ENCODE measurements at places on chromosomes 4 and X.

DNA sequence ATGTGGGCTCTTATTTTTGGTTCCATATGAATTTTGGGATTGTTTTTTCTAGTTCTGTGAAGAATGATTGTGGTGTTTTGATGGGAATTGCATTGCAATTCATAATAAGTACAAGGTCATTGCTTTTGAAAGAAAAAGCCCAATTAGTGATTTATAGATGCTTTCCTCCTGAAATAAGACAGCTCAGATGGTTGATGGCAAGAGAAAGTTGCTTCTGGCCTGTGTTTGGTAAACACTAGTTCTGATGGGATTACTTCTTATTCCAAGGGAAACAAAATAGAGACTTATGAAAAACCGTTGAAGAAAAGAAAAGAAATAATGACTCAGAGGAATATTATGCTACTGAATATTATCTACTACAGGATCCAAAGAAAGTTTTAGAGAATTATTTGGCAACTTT is 144.9 kb downstream of the SPANXA1 start:
- H3K27me3 ChIP-seq = no peaks in the 10 kb centered on the region
- H3K27ac ChIP-seq = no peak overlapping the region

DNA sequence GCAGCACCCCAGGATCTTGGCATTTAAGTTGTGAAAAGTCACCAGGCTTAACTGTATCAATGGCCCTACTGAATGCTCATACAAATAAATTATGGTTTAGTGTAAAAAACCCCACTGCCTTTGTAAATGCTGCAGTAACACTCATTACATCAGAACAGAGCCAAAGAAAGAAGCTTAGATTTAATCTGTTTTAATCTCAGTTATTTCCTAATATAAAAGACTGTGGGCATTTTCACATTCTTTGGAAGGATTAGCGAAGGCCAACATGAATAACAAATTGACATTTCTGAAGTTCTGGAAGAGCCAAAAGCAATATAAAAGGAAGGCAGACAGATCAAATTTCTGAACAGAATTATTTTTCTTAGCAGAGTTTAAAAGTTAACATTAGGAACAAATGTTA is 140.0 kb upstream of the HCCS start:
- no peaks in the 10 kb centered on the region for H3K36me3 ChIP-seq
- H3K27me3 ChIP-seq = no peaks in the 10 kb centered on the region
- no peak overlapping the region for H3K27ac ChIP-seq
- no peak for DNase-seq

- no peak for DNase-seq
- H3K4me1 ChIP-seq = no peaks in the 10 kb centered on the region
- H3K36me3 ChIP-seq = no peaks in the 10 kb centered on the region
Observed at GRCh38 chr4:153183146-153183545, 21.1 kb upstream of the TRIM2 start.

DNA sequence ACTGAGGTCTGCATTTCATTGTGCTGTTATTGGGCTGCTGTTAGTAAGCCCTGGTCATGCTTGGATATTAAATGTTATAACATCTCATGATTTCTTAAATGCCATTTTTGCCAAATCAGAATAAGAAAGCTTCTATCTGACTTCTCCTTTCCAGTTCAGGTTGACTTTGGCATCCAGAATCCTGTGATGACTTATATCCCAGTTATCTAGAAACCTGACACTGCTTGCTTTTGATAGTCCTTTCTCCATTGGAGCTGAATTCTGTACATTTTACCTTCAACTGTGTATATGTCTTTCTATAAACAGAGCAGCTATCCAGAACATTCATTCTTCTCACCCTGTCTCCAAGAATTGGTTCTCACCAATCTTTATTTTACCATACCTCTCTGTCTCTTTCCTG is 257.7 kb upstream of the GNPDA2 start:
- no peaks in the 10 kb centered on the region for H3K27me3 ChIP-seq
- H3K27ac ChIP-seq = no peak overlapping the region
- DNase-seq = no peak
- no peaks in the 10 kb centered on the region for H3K36me3 ChIP-seq

GRCh38 chr4:107548211-107548905 is 171.7 kb downstream of the PAPSS1 start:
- no peak overlapping the region for H3K4me3 ChIP-seq
- no peak for DNase-seq
- no peak overlapping the region for H3K27ac ChIP-seq
- H3K4me1 ChIP-seq = no peaks in the 10 kb centered on the region
- H3K36me3 ChIP-seq = no peaks in the 10 kb centered on the region

GRCh38 chr4:31041385-31041784 is 321.2 kb downstream of the PCDH7 start:
- peaks cover 5% of the 10 kb centered on the region for H3K4me1 ChIP-seq
- no peak overlapping the region for H3K27ac ChIP-seq
- no peaks in the 10 kb centered on the region for H3K36me3 ChIP-seq

GRCh38 chr4:81549984-81550383 is 78.3 kb upstream of the RASGEF1B start:
- H3K27ac ChIP-seq = no peak overlapping the region
- no peaks in the 10 kb centered on the region for H3K27me3 ChIP-seq
- DNase-seq = no peak
- no peaks in the 10 kb centered on the region for H3K36me3 ChIP-seq
- no peak overlapping the region for H3K4me3 ChIP-seq
- H3K4me1 ChIP-seq = no peaks in the 10 kb centered on the region

DNA sequence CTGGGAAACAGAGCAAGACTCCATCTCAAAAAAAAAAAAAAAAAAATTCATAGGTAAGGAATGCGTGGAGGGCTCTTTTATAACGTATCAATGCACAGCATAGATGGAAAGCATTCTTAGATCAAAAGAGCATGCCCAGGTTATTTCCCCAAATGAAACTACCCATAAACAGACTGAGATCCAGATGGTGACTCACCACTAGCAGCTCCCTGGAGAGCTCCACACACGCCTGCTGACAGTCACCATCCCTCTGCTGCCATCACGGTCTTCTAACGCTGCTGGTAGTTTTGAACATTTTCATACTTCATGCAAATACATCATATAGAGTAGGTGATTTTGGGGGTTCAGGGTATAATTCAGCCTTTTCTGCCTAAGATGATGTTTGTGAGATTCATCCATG is 136.9 kb downstream of the ASMT start:
- no peaks in the 10 kb centered on the region for H3K4me1 ChIP-seq
- H3K4me3 ChIP-seq = no peak overlapping the region
- no peak for DNase-seq
- no peak overlapping the region for H3K27ac ChIP-seq
- H3K36me3 ChIP-seq = no peaks in the 10 kb centered on the region

- H3K27ac ChIP-seq = no peak overlapping the region
- no peaks in the 10 kb centered on the region for H3K27me3 ChIP-seq
- DNase-seq = no peak
- no peak overlapping the region for H3K4me3 ChIP-seq
- no peaks in the 10 kb centered on the region for H3K4me1 ChIP-seq
- H3K36me3 ChIP-seq = no peaks in the 10 kb centered on the region
Observed at GRCh38 chr4:188578657-188579056, 439.4 kb downstream of the TRIML1 start.

GRCh38 chr4:77354550-77354949 is 197.5 kb downstream of the CCNG2 start:
- no peaks in the 10 kb centered on the region for H3K27me3 ChIP-seq
- no peak overlapping the region for H3K27ac ChIP-seq
- DNase-seq = no peak
- H3K4me1 ChIP-seq = no peaks in the 10 kb centered on the region
- no peak overlapping the region for H3K4me3 ChIP-seq

DNA sequence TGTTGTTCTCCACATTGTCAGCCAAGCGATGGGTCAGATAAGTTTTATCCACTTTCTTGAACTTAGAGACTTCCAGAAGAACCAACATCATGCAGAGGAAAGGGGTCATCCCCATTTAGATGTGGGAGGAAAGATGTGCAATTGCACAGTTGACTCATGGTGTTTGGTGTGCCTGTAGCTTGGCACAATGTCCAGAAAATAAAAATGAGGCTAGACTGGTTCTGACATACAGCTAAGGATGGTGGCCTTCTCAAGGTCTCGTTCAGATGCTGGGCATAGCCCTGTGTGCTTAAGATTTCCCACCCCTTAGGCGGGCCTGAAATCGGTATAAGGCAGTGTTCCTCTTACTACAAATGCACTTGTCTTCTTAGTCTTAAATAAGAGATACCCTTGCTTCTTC is 101.1 kb downstream of the PCDH7 start:
- H3K36me3 ChIP-seq = no peaks in the 10 kb centered on the region
- peaks cover 16% of the 10 kb centered on the region for H3K4me1 ChIP-seq
- DNase-seq = no peak

GRCh38 chr4:137700072-137700471 is 167.8 kb upstream of the PCDH18 start:
- H3K27me3 ChIP-seq = no peaks in the 10 kb centered on the region
- H3K4me1 ChIP-seq = peaks cover 5% of the 10 kb centered on the region
- H3K36me3 ChIP-seq = no peaks in the 10 kb centered on the region
- no peak for DNase-seq
- H3K27ac ChIP-seq = peak overlapping the region; percentile 54
- H3K4me3 ChIP-seq = no peak overlapping the region

DNA sequence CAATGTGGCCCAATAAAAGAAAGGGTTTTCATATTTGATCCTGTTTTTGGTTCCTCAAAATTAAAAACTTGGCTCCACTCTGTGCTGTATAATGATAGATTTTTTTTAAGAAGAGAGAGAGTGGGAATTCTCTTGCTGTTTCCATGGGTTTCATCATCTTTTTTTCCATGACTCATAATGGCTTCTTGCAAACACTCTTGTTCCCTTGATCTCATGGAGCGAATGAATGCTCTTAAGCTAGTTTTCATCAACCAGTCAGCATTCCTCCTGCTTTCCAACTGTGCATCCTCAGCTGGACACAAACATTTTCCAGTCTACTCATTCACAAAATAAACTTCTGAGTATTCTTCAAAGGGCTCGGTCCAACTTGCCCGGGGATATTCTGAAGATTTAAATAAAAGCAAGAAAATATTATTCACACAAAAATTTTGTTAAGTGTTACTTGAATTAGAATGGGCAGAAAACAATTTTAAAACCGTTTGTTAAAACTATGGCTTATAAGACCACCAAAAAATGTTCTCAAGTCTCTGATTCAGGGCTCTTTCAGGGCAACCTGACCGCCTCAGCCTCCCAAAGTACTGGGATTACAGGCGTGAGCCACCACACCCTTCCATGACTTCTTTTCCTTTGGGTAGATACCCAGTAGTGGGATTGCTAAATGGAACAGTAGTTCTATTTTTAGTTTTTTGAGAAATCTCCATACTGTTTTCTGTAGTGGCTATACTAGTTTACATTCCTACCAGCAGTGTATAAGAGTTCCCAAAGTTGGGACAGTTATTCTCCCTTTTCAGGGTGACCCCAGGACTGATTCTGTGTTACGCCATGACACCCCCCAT is 64.7 kb downstream of the TMEM156 start:
- H3K27me3 ChIP-seq = no peaks in the 10 kb centered on the region
- H3K36me3 ChIP-seq = no peaks in the 10 kb centered on the region
- H3K4me1 ChIP-seq = no peaks in the 10 kb centered on the region
- DNase-seq = no peak

DNA sequence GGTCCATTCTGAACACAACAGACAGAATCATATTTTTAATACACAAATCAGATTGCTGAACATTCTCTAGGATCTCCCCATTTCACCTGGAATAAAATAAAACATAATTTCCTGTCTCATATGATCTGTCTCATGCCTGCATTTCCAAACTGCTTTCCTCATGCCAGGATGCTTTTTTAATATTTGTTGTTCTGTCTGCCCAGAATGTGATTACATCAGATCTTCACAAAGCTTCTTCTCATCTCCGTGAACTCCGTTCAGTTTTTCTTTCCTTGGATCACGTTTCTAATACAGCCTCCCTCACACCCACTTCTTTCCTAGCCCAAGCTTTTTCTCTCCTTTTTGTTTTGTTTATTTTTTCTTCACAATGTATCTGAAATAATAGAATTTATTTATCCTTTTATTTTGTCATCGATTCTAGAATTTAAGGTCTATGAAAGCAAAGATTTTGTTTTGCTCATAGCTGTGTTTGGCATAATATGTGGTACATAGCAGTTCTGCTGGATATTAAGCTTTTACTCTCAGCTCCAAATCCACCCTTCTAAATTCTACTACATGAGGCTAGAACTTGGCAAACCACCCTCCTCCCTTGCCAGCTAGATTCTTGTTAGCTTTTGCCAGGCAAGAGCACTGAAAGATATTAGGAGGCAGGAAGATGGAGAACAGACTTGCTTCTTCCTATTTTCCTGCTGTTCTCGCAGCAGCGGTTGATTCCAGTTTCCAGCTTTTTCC is 165.5 kb upstream of the SLIT2 start:
- DNase-seq = no peak
- H3K4me3 ChIP-seq = no peak overlapping the region
- no peaks in the 10 kb centered on the region for H3K27me3 ChIP-seq

- no peaks in the 10 kb centered on the region for H3K36me3 ChIP-seq
- no peak overlapping the region for H3K4me3 ChIP-seq
- no peaks in the 10 kb centered on the region for H3K4me1 ChIP-seq
- no peak overlapping the region for H3K27ac ChIP-seq
Observed at GRCh38 chrX:68945603-68946228, 116.9 kb downstream of the EFNB1 start.

DNA sequence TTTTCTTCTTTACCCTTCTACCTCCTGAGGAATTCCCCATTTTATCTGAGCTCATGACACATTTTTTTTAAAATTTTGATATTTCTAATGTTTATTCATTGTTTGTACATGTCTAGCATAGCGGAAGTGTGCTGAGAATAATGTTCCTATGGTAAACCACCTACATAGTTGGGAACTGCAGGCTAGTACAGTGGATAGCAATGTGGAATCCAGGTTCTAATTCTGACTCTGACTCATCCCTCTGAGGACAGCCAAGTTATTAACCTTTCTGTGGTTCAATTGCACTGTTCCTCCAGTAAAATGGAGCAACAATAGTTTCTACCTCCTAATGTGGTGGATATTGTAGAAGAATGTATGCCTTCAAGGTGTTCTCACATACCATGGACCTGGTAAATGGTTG is 20.6 kb upstream of the APELA start:
- no peaks in the 10 kb centered on the region for H3K36me3 ChIP-seq
- no peaks in the 10 kb centered on the region for H3K4me1 ChIP-seq
- no peak for DNase-seq
